ENCODE measurements at places on chromosomes 16 and 17.
A peak's percentile ranks its signal among the peaks of the same experiment; 100 is the strongest.

GRCh38 chr16:12132290-12132689 is 155.8 kb downstream of the SNX29 start:
- DNase-seq, result no peak

DNA sequence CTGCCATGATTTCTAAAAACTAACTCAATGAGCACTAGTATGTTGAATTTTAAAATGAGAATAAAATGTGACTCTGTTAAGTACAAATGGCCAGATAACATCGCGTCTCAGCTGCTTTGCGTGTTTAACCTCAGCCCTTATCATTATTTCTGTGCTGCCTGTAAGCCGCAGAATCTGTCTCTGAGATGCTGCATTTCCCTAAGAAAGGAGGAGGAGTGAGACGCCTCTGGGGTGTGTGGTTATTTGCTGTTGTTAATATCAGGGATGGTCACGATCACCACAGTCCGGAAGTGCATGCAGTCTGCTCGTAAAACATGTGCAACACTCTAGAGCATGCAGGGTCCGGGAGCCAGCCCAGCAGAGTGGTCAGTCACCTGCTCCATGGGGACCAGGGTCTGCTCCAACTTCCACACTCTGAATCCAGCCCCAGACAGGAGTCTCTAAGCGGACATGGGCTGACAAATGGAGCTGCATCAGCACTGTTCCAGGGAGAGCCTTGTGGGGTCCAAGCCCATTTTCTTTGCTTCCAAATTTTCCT is 342.5 kb downstream of the MAF start:
- DNase-seq, result no peak

- no peak for DNase-seq
Measured at GRCh38 chr16:57981636-57982035, 10.7 kb upstream of the CNGB1 start.

DNA sequence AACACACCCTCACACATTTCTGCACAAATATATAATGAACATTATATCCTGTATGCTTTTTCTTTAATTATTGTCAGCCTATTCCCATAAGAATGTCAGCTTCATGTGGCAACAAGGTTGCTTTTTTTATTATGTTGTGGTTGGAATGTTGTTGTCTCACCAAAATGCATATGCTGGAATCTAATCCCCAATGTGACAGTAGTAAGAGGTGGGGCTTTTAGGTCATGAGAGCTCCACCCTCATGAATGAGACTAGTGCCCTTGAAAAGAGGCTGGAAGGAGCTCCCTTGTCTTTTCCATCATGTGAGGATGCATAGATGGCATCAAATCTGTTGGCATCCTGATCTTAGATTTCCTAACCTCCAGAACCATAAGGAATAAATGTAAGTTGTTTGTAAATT is 131.3 kb upstream of the IRX6 start:
- DNase-seq, result no peak

GRCh38 chr16:89764711-89765201 is 43.4 kb downstream of the ZNF276 start:
- peak; percentile 62 for DNase-seq

GRCh38 chr16:85557971-85558657 is 55.0 kb upstream of the GSE1 start:
- no peak for DNase-seq

DNA sequence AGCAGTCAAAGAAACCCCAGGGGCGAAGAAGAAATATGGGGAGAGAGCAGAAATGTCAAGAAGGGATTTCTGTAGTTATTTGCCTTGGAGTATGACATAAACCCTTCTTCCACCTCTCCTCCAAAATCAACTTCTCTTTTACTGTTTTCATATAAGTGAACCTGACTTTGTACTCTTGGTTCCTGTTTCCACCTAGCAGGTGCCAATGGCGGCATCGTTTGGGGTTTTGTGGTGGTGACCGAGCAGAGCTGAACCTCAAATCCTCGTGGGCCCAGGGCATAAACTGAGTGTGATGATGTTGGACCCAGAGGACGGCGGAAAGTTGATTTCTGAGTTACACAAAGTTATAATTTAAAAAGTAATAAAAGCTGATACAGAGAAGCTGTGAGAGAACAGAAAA is 39.6 kb upstream of the PSMD7 start:
- DNase-seq, result no peak

- no peak for DNase-seq
Measured at GRCh38 chr16:73126525-73126853, 78.6 kb upstream of the ZFHX3 start.

- no peak for DNase-seq
Measured at GRCh38 chr17:77266891-77267341, 126.1 kb downstream of the SEC14L1 start.

- DNase-seq, result no peak
Measured at GRCh38 chr17:4038076-4038475, 73.8 kb upstream of the ATP2A3 start.

- DNase-seq, result no peak
Measured at GRCh38 chr17:17088086-17088485, 45.8 kb downstream of the MPRIP start.

GRCh38 chr17:35001549-35001948 is 21.2 kb downstream of the LIG3 start:
- no peak for DNase-seq

DNA sequence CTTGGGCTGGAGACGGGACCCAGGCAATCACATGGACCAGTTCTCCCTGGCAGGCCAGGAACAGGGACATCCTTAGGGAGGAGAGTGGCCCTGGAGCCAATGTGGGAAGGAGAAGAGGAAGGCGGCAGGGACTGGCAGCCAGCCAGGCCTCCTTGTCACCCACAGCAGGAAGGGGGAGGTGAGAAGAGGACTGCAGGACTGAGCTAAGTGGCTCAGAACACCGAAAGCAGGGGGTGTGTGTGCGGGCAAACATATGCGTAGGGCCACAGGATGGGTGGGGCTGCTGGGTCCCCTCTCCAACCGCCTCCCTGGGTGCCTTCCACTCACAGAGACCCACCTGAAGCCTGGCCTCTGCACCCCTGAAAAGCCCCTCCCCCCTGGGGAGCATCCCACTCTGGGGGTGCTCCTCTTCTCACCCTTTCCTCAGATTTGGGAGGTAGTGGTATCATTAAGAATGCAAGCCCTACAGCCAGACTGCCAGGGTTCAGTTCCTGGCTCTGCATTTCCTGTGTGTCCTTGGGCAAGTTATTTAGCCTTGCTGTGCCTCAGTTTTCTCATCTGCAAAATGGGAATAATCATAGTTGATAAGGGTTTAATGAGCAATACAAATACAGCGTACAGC is 8.1 kb downstream of the PNMT start:
- no peak for DNase-seq

DNA sequence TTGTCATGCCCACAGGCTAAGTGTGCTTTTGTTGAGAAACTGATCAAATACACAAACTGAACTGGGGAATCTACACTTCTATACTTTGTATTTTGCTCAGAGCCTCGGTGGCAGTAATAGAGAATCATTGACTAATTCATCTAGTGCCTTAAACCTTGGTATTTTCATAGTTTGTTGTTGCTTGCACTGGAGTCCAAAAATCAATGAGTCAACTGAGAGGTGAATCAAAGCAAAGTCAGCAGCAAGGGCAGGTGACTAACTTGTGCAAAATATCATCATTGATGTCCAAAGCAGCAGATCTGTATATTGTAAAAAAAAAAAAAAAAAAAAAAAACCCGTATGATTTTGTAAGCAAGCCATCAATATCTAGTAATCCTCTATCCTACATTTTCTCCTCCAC is 296.4 kb downstream of the MAP2K6 start:
- no peak for DNase-seq

- DNase-seq, result no peak
Measured at GRCh38 chr16:75576384-75576811, 10.2 kb downstream of the GABARAPL2 start.

- DNase-seq, result no peak
Measured at GRCh38 chr17:71869841-71870545, 250.8 kb upstream of the SOX9 start.

- peak; percentile 83 for DNase-seq
Measured at GRCh38 chr17:19004421-19005136, at the start of gene FAM83G. Gene FAM83G (minus strand): TSS chr17:19004764. CDS start chr17:19004041, 723 bp downstream.

DNA sequence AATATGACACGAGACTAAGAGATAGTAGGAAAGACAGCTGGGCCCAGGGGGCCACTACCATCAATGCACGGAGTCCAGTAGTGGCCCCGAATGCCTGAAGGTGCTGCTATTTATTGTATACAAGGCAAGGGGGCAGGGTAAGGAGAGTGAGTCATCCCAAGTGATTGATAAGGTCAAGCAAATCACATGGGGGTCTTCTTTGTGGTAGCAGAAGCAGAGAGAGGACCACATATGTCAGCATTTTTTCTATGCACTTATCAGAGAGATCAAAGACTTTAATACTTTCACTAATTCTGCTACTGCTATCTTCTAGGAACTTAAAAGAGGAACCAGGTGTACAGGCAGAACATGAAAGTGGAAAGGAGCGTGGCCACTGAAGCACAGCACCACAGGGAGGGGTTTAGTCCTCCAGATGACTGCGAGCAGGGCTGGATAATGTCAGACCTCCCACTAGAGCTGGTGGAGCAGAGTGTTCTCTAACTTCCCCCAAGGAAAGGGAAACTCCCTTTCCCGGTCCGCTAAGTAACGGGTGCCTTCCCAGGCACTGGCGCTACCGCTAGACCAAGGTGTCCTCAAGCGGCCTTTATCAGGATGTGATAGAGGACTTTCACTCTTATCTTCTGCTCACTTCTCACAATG is 26.4 kb upstream of the ARL4D start:
- peak; percentile 54 for DNase-seq

GRCh38 chr17:76124582-76125390 is 16.3 kb downstream of the FOXJ1 start:
- no peak for DNase-seq

- DNase-seq, result no peak
Measured at GRCh38 chr16:82366462-82366861, 196.4 kb upstream of the MPHOSPH6 start.

GRCh38 chr17:63531022-63531965 is 8.1 kb downstream of the KCNH6 start:
- DNase-seq, result no peak

- DNase-seq, result no peak
Measured at GRCh38 chr17:27244491-27245223, 49.3 kb upstream of the WSB1 start.

DNA sequence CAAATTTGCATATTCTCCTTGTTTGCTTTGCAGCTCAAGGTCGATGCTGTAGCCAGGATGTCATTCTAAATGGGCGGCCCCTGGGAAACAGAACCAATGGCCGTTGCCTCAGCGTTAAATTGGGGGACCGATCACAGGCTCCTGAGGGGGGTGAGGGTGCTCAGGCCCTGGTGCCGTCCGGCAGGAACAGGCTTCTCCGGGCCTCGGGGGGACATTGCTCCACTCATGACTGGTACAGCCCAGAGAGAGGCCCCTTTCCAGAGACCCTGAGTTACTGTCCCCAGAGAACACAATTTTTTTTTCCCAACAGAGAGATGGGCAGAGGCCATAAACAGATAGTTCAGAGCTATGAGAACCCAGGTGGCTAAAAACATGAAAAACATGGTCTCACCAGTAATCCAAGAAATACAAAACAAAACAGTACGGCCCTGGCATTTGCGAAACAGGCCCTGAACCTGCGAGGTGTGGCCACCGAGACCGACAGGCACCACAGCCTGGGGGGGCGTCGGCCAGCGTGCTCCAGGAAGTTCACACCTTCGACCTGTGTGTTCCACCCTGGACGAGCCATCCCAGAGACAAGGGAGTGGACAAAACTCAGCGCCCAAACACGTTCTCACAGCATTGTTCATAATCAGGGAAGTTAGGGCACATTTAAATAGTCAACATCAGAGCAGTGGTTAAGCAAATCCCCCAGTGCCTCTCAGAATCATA is 82.8 kb downstream of the METRNL start:
- no peak for DNase-seq

DNA sequence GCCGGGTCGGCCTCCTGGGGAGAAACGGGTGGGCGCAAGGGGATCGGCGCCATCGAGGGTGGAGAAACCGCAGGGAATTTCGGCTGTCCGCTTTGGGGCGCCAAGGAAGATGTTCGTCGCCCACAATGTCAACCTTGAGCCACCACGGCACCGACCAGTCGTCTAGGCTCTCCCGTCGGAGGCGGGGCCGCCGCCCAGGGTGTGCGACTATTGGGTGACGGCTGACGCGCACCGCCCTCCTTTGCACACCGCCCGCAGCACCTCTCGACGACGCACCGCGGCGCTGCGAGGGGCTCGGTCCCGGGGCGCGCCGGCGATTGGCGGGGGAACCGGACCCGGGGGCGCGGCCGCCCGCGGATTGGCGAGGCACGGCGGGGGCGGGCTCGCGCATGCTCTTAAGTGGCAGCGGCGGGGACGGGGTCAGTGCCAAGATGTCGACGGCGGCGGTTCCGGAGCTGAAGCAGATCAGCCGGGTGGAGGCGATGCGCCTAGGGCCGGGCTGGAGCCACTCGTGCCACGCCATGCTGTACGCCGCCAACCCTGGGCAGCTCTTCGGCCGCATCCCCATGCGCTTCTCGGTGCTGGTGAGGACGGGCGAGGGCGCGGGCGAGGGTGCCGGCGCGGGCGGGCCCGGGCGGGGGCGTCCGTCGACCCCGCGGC is at the start of gene NUDT16L1:
Gene NUDT16L1 (plus strand): TSS at position 267 of the 660 bp plus-strand sequence. CDS start 165 bp downstream, at position 432.
- peak; percentile 98 for DNase-seq

DNA sequence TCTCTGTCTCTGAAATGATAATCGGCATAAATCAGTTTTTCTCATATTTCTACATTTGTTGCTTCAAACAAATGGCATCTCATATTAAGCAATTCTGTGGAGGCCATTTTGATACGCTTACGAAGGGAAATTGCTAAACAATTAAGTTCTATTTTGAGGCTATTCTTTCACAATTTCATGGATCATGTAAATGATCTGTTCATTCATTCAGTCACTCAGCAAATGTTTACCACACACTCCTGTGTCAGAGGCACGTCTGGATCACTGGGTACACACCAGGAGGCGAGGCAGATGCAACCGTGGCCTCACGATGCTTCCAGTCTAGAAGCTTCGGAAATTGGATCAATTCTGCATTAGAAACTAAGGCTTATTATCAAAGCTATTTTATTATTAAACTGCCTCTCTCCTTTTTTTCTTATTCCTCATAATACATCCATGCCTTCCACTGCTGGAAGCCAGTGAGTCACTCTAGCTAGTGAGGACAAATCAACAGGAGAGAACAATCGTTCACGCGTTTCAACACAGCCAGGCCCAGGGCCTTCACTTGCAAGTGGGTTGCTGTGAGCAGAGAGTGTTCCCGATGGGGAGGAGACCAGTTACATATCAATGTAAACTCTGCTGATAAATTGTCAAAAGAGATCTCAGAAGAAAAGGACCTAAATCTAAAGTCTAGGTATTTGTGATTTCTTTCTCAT is 11.3 kb upstream of the SLC39A11 start:
- no peak for DNase-seq

- DNase-seq, result no peak
Measured at GRCh38 chr17:8366231-8366630, 10.3 kb downstream of the KRABD2 start.

- DNase-seq, result no peak
Measured at GRCh38 chr17:78659546-78659945, 82.3 kb upstream of the DNAH17 start.

Measured in activated B cell treated with CpG ODN at 0.5 μM for 24 hours (primary cell).